ENCODE measurements at places on chromosomes 5 and 9.

- no peak for DNase-seq
Measured at GRCh38 chr5:111743988-111744387, 13.0 kb downstream of the NREP start.

DNA sequence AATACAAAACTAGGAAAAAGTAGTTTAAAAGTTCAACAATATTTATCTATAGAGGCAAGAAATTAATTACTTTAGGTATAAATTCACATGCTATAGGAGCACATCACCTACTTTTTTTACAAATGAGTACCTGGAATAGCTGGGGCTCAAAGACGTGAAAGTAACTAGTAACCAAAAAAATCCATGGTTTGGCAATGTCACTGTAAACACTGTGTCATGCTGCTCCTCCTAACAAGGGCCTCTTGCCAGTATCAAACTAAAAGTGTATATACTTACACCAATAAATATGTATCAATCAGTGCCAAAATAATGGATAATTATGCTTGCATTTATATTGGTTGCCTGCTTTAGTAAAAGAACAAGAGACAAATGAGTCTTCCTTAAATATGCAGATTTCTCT lies 78.9 kb downstream of the AP3B1 start:
- DNase-seq, result no peak

GRCh38 chr5:89273289-89273688 lies 390.3 kb upstream of the MEF2C start:
- DNase-seq, result no peak

DNA sequence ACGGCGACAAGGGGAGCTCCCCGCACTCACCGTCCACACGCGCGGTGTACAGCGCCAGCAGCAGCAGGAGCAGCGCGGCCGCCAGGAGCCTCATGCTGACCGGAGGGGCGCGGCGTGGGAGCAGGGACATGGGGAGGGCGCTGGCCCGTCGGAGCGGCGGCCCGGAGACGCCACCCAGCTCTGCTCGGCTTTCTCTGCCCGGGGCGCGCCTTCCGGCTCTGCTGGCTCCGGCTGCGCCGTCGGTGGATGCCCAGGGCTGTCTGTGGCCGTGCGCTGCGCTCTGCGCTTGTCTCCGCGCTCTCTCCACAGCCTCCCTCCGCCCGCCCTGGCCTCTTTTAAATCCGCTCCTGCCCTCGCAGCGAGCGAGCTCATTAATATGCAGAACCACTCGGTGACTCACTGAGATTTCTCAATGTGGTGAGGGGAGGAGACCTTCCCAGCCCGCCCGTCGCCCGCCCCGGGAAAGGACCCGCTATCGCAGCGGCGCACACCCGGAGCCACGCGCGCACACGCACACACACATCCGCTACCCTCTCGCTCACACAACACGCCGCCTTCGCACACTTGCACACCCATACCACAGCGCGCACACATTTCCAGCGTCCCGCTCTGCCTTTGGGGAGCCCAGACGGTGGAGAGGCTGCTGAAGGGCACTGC lies at the start of gene CXCL14:
TSS of gene CXCL14 (minus strand) at position 307 of the 657 bp plus-strand sequence. CDS start at position 94, 213 bp downstream.
- peak; percentile 69 for DNase-seq

- DNase-seq, result no peak
Measured at GRCh38 chr9:117400171-117400570, 14.7 kb downstream of the ASTN2 start.

GRCh38 chr5:137752905-137753690 lies 1.1 kb downstream of the HNRNPA0 start:
- peak; percentile 40 for DNase-seq

GRCh38 chr9:136762221-136762691 lies 2.1 kb downstream of the LCN15 start:
- DNase-seq, result no peak

- DNase-seq, result no peak
Measured at GRCh38 chr5:169301386-169301934, 521 bp upstream of the SLIT3 start.

DNA sequence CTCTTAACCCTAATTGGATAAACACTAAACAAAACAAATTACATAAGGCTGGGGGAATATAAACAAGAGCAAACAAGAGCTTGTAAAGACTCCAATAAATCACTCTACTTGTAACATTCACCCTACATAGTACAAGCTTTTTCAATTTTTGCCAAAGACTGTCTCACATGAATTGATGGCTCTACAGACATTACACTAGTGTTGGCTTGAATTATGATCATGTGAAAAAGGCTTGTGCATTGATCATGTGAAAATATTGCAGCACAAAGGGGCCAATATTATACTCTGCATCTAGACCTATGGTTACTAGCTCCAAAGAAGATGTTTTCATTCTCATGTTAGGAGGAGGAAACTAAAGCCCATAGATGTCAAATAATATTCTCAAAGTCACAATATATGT lies 212.6 kb downstream of the MCTP1 start:
- no peak for DNase-seq

GRCh38 chr5:123090661-123091297 lies 1.7 kb downstream of the PRDM6 start:
- no peak for DNase-seq

GRCh38 chr5:45509371-45509770 lies 186.8 kb downstream of the HCN1 start:
- DNase-seq, result no peak

GRCh38 chr5:172687940-172688339 lies 46.9 kb downstream of the NEURL1B start:
- DNase-seq, result no peak

- no peak for DNase-seq
Measured at GRCh38 chr5:138603249-138603920, 28.2 kb upstream of the HSPA9 start.

GRCh38 chr9:127714951-127715469 lies 453 bp downstream of the PTRH1 start:
- peak; percentile 11 for DNase-seq

DNA sequence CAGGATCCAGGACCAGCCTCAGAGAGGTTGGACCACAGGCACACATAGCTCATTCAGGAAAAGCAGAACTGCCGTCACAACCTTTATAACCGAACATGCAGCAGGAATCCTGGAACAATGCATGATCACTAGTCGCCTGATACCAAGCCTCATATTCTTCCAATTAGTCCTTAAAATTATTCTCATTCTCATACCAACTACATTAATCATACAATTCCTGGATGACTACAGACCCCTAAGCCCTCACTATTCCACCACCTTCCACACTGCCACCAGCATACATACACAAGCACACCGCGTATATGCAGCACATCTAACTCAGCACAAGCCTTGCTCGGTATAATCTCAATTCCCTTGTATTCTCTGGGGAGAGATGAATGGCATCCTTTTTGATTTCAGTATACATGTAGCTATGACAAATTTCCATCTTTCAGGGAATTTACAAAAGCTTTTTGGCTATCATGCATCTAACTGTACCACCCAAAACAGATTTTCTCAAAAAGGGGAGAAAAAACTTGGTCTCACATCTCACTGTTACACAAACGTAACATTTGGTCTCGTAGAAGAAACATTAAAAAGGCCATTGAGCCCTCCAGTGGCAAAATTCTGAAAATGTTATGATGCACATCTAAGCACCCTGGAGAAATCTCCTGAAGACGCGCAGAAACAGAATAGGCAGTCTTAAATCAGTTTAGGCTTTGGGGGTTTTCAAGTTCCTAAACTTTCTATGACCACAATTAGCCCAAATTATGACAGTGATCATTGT lies 46.2 kb downstream of the MCTP1 start:
- no peak for DNase-seq

- DNase-seq, result no peak
Measured at GRCh38 chr9:89648247-89649000, 43.6 kb downstream of the GADD45G start.

DNA sequence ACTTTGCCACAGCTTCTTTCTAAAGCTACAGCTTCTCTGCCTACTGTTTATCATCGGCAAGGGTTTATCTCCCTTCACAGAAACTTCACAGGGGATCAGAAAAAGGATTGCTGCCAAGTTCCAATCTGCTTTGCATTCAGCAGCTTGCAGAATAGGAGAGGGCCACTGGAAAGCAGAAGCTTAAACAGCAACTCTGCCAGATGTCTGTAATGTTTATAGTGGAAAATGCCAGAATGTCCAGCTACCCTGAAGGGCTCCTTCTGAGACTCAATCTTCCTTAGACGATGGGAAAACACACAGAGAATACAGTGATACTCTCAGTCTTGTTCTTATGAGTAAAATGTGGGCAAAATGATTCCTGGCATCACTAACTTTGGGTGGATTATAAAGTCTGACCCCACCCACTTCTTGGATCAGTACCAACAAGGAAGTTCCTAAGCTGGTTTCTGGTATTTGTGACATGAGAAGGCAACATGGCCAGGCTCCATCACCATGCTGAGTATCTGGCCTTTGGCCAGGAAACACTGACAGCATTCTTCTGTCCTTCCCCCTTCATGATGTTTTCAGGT lies 19.0 kb downstream of the STOM start:
- DNase-seq, result peak; percentile 21

DNA sequence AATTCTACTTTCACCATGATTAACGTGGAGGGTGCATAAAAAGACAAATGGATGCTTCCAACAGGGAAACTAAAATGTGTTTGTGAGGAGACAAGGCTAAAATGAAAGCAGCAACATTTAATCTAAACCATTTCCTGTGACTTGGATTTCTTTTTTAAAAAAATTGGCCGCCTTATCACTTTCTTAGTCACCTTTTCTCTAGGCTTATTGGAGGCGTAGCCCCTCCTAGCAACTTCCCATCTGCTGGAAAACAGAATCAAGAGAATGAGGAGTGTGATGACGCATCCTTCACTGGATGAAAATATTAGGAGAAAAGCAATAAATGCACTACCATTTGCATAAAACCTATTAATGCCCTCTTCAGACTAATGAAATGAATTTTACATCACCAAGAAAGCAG lies 791 bp upstream of the GPR150 start:
- DNase-seq, result no peak

DNA sequence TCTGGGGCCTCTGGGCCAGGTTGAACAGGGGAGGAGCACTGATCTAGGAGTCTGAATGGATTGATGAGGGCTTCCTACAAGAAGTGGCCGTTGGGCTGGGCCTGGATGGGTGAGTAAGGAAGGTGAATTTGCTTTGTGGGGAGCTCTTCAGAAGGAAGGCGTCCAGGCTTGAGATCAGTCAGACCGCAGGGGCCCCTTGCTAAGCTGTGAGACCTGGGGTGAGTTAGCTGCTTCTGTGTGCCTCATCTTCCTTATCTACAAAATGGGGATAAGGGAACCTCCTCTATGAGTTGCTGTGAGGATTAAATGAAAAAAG lies 1.1 kb upstream of the SYNPO start:
- DNase-seq, result no peak

- no peak for DNase-seq
Measured at GRCh38 chr9:15294604-15295003, 12.4 kb downstream of the TTC39B start.

DNA sequence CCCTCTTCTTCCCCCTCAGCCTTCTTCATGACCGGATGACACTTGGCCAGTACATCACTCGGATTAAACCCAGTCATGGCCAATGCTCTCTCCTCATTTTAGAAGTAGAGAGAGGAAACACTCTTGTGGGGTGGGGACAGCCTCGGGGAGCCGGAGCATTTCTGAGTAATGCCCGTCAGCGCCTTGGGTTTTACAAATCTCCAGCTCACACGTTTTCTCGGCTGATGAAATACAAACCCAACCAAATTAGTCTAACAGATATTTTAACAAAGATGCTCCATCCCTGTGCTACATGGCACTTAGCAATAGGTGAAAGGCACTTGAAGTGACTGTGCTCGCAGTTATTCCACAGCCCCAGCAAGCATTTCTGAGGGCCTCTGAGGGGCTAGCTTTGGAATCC lies 51.7 kb downstream of the ZNF366 start:
- DNase-seq, result no peak

DNA sequence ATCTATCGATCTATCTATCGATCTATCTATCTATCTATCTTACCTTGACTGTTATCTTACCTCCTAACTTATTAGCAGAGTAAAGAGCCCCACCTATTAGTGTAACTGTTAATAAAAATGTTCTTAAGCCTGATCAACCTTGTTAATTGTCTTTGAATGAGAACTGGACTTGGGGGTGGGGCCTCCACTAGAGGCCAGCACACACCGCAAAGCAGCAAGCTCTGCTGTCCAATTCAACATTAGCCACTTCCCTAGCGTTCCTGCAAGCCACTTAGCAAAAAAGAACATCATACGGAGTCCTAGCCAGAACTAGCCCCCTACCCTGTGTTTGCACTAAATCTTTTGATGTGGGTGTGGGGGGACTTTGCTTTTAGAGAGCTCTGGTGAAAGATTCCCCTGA lies 515.8 kb downstream of the KDM4C start:
- DNase-seq, result no peak

DNA sequence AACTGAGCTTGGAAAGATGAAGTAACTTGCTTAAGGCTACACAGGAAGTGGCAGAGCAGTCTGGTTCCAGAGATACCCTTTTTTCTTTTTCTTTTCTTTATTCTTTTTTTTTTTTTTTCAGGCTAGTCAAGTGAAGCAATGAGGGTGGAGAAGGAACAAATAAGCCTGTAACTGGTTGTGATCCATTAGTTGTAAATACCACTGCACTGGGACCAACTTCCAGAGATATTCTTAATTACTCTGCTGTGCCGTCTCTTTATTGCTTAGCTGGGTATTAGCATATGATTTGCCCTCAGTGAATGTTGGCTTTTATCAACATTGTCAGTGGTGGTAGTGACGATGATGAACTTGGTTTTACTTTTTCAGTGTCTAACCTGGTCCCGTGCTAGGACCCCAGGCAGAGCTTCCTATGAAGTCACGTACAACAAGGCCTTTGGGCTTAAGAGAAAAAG lies 26.7 kb downstream of the LNPEP start:
- DNase-seq, result no peak

DNA sequence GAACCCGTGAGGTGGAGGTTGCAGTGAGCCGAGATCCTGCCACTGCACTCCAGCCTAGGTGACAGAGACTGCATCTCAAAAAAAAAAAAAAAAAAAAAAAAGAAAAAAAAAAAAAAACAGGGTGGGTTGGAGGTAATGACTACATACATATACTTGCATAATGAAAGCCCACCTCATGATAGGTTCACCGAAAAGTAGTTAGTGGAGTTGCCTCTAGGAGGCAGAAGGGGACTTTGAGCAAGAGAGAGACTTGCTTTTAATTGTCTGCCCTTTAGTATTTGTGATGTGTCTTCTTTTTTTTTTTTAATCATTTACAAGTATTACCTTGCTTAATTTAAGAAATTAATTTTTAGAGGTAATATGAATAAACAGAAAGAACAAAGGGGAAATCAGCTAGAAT lies 99.8 kb downstream of the PPARGC1B start:
- no peak for DNase-seq

GRCh38 chr5:149150457-149150856 lies 9.2 kb downstream of the ABLIM3 start:
- DNase-seq, result no peak

- DNase-seq, result no peak
Measured at GRCh38 chr5:173697931-173698579, 81.6 kb upstream of the BOD1 start.

GRCh38 chr9:98118640-98119601 lies at the start of gene TRIM14:
TRIM14 (minus strand) TSS chr9:98119222; CDS start chr9:98119188, 34 bp downstream.
- DNase-seq, result peak; percentile 50

GRCh38 chr5:157343842-157344790 lies 78.2 kb downstream of the CYFIP2 start:
- no peak for DNase-seq

- no peak for DNase-seq
Measured at GRCh38 chr5:37248421-37248969, 681 bp downstream of the CPLANE1 start.

Measured in CD14-positive monocyte (primary cell).